ENCODE measurements at places on chromosomes 7 and 10. TPM values are rescaled to one million over a fixed set of nuclear protein-coding genes. Genes with fewer than 3 reads are reported as not detected.

ZNF789 gene
- 13.0 TPM for total RNA-seq

ELMO1 gene
- 43.4 TPM for total RNA-seq

CPA5 gene
- total RNA-seq = 0.92 TPM

MICALL2 gene
- total RNA-seq = 166 TPM

TRRAP gene
- total RNA-seq = 41.1 TPM

TAS2R4 gene
- total RNA-seq = 1.0 TPM

CNPY1 gene
- not detected for total RNA-seq

TMEM139 gene
- 47.8 TPM for total RNA-seq

NEUROG3 gene
- total RNA-seq = not detected

MEIG1 gene
- total RNA-seq = not detected

RAMP3 gene
- 23.2 TPM for total RNA-seq

ZNF32 gene
- total RNA-seq = 46.2 TPM

ASAH2B gene
- 4.8 TPM for total RNA-seq

ADIRF gene
- total RNA-seq = 25.4 TPM

HPS1 gene
- 83.2 TPM for total RNA-seq

Measured in mucosa of gallbladder (tissue), 1 donor.